Foreskin keratinocyte (primary cell): ENCODE measurements at places on chromosomes 12 and 14. TPM values are rescaled to one million over a fixed set of nuclear protein-coding genes. Genes with fewer than 3 reads are reported as not detected.

DNA sequence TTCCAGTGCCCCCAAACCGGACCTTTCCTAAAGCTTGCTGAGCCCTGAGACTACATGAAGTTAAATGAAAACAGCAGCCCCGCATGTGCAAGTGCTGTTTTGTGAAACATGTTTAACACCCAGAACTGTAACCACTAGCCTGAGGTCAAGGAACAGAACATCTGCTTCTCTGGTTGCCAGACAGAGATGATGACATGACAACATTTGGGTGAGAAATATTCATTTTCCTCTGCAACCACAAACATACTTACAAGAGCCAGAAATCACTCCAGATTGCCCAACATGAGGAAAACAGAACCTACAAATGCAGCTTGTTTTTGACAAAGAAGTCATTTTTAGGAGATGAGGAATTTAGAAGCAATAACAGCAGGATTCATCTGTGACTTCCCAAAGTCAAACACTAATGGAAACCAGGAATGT lies 110.4 kb downstream of the BCAT1 start:
- DNase-seq, result peak; percentile 46

GRCh38 chr12:62363506-62363905 lies 103.1 kb upstream of the MON2 start:
- no peak for DNase-seq

DNA sequence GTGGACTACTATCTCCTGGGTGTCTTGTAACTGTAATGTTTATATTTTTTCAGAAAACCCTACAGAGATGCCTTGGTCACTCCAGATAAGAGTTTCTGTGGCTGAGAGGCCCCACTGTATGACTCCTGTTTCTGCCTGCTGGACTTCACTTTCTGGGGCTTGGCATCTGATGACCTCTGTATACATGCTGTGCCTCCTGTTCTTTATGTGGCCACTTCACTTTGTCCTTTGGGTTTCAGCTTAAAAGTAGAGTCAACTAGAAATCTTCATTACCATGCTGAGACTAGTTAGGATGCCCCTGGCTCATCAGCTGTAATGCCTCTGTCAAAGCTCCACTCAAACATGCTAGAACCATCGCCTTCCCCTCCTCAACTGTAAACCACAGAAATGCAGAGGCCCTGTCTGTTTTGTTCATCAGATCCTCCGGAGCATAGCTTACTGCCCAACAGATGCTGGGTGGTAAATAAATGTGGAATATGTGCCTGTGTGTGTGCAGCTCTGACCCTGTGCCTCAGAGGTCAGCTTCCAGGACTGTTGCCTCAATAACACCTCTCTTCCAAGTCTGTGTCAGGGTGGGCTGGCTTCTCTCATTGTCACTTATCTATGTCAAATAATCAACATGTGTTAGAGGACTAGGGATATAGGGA lies 25.5 kb downstream of the ZNF664 start:
- no peak for DNase-seq

DNA sequence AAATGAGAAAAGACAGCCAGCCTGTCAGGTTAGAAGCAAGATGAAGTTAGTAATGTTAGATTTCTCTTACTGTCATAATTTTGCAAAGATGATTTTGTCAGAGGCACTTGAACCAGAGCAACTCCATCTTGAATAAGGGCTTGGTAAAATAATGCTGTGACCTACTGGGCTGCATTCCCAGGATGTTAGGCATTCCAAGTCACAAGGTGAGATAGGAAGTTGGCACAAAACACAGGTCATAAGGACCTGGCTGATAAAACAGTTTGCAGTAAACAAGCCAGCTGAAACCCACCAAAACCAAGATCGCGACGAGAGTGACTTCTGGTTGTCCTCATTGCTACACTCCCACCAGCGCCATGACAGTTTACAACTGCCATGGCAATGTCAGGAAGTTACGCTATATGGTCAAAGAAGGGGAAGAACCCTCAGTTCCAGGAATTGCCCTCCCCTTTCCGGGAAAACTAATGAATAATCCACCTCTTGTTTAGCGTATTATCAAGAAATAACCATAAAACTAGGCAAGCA lies 1313.5 kb upstream of the TMEM132C start:
- DNase-seq, result no peak

GRCh38 chr12:63150713-63151622 lies at the start of gene AVPR1A:
TSS of gene AVPR1A (minus strand) at chr12:63151201. CDS start at chr12:63150836, 365 bp downstream.
- no peak for DNase-seq

C12orf50 gene
- not detected in 2 replicates for total RNA-seq

MORN3 gene
- total RNA-seq, result 0.37 and 0.39 TPM in 2 replicates

ARHGEF25 gene
- total RNA-seq, result 1.2 and 1.7 TPM in 2 replicates
